ENCODE measurements at places on chromosomes 5 and 9.

GRCh38 chr5:56170557-56170956 is 62.6 kb downstream of the ANKRD55 start:
- DNase-seq: no peak

- DNase-seq: no peak
These were observed 601 bp downstream of the ERGIC1 start for GRCh38 chr5:172834415-172835289.

DNA sequence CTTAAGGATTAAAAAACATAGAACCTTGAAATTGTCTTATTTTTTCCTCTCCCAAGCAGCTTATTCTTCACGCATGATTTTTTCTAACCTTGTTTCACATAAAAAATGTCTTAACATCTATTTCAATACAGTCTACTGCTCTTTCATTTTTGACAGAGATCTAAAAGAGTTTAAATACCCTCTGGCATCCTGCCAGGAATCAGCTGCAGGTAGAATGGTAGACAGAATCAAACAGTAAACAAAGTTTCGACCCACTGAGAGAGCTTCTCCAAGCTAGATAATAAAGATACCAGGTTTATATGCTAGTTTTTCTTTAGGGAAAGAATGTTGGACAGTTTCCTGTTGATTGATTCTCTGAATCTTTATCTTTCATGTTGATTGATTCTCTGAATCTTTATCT is 555.8 kb upstream of the CDH9 start:
- no peak for DNase-seq

GRCh38 chr5:1878050-1878849 is 4.5 kb downstream of the IRX4 start:
- DNase-seq: no peak

DNA sequence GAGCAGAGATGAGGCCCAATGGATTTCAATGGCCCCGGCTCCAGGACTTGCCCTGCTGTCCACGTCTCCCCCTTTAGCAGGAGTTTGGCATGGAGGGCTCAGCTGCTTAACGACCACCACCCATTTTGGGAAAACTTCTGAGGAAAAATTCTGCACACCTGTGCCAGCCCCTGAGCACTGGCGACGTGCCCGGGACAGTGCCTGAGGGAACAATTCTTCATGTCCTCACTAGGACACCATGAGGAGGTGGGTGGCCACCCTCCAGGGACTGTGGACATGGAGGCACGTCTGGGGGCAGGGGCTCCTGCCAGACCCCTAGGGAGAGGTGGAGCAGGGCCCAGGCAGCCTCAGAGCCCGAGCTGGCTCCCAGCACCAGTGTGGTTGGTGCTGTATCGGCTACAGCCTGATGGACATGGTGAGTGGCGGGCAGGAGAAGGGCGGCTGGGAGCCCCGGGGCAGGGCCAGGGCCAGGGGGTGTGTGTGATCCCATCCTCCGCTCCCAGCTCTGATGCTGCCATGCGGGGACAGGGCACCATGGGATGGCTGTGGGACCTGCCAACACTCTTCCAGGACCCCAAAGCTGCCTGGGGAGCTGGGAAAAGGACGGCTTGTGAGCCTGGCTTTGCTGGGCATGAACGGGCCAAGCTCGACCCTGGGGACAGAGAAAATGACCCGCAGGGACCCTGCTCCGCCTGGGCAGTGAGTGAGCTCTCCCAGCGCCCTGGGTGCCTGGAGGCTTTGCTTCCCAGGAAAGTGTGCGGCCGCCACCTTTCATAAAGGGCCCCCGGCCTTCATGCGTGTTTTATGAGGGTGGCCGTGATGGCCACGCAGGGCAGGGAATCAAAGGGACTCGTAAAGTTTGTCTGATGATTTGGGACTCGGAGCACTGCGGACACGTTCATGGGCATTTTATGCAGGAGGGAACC is 3.6 kb upstream of the QSOX2 start:
- DNase-seq: no peak

DNA sequence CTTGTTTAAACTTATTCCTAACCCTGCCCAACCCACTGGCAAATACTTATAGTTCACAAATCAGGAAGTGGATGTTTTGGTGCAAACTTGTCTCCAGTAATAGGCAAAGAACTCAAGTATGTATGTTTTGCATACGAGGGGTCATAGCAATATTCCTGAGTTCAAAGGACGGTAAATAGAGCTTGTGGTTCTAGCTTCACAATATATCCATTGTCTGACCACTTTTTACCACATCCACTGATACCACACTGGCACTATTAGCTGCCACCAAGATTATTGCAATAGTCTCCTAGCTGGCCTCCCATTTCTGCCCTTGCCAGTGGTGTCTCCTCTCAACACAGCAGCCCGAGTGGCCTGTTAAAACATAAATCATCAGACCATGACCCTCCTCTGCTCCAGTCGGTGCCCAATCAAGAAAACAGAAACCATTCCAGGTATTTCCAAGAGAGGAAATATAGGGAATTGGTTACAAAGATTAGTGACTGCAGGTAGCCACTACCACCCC is 17.0 kb downstream of the GRXCR2 start:
- DNase-seq: no peak

- DNase-seq: no peak
These were observed 590 bp downstream of the HDAC3 start for GRCh38 chr5:141636106-141636412.

DNA sequence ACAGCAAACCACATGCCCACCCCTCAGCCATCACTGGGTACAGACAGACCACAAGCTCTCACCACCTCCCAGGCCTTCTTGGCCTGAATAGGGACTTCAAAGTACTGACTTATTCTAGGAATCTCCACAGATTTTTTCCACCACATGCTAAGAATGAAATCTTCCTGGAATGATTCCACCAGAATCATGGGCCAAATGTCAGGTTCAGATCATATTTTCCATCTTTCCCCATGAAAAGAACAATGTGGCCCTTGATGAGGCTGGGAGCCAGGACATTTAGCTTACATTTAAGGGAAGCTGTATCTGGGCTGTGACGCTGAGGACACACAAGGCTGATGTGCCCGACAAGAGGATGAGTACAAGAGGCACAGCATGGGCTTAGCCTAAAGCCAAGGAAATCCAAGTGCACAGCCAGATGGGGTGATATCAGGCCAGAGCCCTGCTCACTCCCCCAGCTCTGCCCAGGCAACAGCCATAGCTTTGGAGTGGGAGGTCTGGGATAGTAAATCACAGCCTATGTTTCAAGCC is 28.1 kb downstream of the ACSL6 start:
- DNase-seq: no peak

GRCh38 chr5:171335616-171336015 is 26.6 kb downstream of the TLX3 start:
- no peak for DNase-seq

GRCh38 chr5:75461679-75462078 is 49.8 kb downstream of the CERT1 start:
- no peak for DNase-seq

DNA sequence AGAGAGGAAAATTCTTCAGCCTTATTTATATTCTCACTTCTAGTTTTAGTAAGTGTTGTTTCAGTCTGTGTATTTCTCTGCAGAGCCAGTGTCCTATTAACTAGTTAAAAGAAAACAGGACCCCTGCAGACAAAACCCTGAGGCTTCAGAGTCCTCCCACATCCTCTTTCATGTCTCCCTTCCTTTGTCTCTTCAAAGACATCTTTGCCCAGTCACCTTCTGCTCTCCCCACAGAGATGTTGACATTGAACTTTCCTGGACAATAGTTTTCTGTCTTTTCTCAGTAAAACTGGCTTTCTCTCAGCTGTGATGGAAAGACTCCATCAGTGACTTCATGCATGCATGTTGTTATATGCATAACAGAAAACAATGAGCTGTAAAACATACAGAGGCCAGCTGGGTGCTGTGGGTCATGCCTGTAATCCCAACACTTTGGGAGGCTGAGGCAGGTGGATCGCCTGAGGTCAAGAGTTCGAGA is 20.2 kb downstream of the GRAMD2B start:
- no peak for DNase-seq

DNA sequence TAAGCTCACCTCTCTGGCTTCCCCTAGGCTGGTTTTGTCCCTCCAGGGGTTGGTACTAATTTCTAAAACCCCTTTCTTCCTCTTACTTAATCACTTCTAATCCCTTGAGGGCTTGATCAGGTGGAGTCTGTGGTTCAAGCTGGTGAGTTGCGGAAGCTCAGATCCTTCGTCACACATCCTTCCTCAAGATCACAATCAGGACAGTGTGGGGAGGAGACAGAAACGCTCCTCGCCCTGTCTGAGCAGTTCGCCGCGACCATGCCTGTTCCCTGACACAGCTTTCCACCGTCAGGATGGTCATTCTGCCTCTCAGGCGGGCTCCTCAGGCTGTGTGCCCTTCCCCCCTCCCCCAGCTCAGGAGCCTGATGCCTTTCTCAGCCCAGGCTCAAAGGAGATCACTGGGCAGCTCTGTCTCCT is 24.3 kb downstream of the CPLX2 start:
- peak; percentile 79 for DNase-seq

- no peak for DNase-seq
These were observed 20.6 kb downstream of the NSD1 start for GRCh38 chr5:177154003-177154643.

DNA sequence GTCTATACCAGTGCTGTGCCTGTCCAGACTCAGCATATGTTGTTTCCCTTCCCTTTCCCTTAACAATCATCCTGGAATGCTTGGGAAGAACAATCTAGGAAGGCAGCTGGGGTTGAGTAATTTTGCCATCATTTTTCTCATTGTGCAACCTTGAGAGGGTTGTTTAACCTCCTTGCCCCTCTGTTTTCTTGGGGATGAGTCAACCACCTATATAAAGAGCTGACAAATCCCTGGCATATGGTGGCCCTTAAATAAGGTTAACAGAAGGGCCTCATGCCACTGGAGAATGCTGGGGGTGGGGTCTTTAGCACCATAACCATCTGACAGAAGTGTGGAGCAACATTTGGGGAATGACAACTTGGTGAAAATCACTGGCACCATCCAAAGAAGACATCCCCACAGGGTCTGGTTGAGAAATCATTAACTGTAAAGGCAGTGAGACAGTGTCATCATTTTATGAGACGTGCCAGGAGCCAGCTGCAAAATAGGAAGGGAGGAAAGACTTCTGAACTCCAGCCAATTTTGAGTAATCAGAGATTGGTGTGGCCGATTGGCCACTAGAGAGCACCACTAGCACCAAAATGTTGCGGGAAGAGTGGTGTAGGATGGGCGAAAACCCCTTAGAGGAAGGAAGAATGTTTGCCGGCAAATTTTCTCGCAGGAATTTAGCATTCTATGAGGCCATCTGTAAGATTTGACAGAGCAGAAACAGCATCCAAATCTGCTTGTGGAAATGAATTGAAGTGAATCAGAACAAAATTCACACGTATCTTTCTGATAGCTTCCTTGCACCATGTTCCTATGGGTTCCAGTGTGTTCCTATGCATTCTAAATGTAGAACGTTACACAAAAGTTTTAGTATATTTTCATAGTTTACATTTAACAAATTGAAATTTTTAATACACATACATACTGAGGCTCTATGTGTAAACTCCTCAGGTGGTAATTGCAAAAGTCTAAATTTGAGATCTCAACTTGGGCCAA is 113.8 kb downstream of the MSX2 start:
- DNase-seq: no peak
